Stimulated activated CD8-positive, alpha-beta memory T cell treated with anti-CD3 and anti-CD28 coated beads, Interleukin-7, amount 100 ng/mL, for 1 hour (primary cell): ENCODE measurements at places on chromosomes 13 and 19.

GRCh38 chr13:21009036-21009435 is 52.4 kb downstream of the LATS2 start:
- no peak for DNase-seq

- no peak for DNase-seq
Measured at GRCh38 chr19:37935341-37935740, 28.3 kb downstream of the SIPA1L3 start.

DNA sequence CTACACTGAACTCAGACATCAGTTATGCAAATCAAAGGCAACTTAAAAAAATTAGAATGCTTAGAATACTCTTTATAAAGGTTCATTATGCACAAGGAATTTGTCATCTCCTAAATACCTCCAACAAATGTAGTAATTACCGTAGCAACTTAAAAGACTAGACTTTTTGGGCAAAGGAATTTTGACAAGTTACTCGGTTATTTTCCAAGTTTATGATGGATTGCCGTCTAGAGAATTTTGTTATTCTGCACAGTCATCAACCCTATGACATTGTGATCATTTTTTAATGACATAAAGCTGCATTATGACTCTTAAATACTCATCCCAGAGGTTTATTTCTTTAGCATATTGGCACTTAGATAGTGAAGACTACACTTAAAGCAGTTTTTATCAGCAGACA is 71.9 kb downstream of the TRPC4 start:
- no peak for DNase-seq

DNA sequence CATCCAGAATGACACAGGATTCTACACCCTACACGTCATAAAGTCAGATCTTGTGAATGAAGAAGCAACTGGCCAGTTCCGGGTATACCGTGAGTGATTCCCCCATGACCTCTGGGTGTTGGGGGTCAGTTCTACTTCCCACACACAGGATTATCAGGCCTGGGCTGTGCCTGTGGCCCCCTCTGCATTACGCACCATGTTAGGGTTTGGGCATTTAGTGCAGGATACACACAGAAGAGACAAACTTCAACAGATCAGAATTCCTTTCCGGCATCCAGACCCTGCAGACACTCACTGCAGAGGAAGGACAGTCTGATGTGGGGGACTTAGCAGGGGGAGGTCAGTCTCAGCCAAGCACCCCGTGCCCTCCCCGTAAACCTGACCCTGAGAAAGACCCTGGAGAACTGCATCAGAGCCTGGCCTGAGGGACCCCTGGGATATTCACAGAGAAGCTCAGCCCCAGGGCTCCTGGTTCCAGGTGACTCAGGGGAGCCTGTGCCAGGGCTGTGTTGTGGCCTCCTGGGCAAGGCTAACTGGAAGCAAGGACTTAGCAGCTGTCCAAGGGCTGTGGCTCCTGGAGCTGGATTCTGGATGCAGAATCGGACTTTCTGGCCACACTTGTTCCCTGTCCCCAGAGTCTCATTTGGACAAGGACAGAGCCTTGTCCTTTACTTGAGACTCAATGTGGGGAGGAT is 1.7 kb downstream of the CEACAM5 start:
- no peak for DNase-seq

GRCh38 chr19:45250832-45251451 is at the start of gene MARK4:
MARK4 (plus strand) TSS chr19:45251271; CDS start chr19:45251589, 318 bp downstream.
- DNase-seq = peak; percentile 34

DNA sequence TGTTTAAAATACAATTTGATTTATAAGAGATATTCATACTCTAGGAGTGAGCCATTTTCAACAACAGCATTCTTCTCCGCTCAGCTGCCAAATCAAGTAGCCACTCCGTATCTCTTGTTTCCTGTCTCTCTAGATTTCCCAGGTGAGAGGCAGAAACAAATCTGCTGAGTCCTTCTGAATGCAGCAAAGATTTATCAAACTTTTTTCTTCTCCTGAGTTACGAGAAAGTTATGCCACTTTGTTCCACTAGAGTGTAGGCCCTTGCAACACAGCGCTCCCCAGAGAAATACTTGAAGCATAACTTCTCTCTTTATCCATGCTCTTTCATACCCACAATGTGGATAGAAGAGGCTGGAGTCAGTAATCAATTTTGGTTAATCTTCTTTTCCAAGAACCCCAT is 1960.8 kb downstream of the OLFM4 start:
- DNase-seq = no peak

GRCh38 chr19:7986321-7987113 is 18.9 kb downstream of the ELAVL1 start:
- no peak for DNase-seq

DNA sequence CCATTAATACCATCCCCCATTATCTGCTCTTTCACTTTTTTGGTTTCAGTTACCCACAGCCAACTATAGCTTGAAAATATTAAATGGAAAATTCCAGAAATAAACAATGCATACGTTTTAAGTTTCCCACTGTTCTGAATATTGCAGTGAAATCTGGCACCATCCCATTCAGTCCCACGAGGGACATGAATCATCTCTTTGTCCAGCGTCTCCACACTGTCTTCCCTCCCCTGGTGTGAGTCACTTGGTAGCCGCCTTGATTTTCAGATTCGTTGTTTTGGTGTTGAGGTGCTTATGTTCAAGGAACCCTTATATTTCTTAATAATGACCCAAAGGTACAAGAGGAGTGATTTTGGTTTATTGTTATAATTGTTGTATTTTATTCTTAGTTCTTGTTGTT is 246.1 kb downstream of the DCT start:
- DNase-seq = no peak

GRCh38 chr13:111947026-111947810 is 119.7 kb upstream of the SOX1 start:
- DNase-seq = no peak

GRCh38 chr13:97582170-97582569 is 148.2 kb downstream of the RAP2A start:
- no peak for DNase-seq

DNA sequence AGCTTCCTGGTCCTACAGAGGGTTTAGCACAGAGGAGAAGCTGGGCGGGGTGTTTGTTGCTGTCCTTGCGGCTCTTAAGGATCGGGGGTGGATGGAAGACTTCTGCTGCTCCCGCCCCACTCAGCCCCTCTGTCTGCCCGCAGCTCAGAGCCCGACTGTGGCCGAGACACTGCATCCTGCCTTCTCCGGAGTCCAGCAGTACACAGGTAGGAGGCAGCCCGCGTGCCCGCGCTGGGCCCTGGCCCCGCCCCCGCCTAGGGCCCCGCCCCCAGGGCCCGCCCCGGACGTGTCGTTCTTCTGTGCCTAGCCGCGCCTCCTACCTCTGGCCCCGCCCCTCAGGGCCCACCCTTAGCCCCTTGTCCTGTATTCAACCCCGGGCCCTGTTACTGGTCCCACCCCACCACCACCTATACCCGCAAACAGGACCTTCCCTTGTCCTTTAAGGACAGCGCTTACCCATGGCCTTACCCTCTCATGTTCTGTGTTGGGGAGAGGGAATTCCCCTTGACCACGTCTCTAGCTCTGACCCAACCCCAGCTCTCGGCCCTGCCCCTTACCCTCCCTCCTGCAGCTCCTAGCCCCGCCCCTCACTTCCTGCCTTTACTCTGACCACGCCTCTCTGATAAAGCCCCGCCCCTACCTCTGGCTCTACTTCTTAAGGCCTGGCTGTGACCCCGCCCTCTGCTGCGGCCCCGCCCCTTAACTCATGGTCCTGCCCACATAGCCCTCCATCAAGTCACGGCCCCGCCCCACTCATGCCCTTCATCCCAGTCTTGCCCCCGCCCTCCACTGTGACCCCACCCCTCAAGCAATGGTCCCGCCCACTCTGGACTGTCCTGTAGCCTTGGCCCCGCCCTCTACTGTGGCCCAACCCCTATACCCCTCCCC is 60.5 kb downstream of the CELF5 start:
- DNase-seq = no peak

DNA sequence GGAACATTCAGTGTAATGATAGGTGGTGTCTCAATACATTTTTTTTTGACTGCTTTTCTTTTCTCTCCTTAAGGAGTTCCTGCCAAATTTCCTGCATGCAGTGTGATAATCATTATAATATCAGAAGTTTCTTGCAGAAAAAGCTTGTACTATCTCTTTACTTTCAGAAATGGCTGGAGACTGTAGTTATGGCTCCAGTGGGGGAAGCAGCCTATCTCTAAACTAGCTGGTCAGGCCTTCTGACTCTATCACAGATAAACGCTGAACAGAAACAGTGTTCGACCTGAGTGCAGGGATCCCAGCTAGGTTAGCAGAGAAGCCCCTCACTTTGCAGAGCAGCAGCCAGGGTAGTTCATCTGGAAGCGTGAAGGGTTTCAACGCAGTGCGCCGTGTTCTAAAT is 1.9 kb downstream of the CCNE1 start:
- DNase-seq = no peak

- DNase-seq = no peak
Measured at GRCh38 chr13:41941174-41941573, 19.7 kb downstream of the VWA8 start.

GRCh38 chr19:11767633-11768133 is 883 bp downstream of the ZNF441 start:
- no peak for DNase-seq

DNA sequence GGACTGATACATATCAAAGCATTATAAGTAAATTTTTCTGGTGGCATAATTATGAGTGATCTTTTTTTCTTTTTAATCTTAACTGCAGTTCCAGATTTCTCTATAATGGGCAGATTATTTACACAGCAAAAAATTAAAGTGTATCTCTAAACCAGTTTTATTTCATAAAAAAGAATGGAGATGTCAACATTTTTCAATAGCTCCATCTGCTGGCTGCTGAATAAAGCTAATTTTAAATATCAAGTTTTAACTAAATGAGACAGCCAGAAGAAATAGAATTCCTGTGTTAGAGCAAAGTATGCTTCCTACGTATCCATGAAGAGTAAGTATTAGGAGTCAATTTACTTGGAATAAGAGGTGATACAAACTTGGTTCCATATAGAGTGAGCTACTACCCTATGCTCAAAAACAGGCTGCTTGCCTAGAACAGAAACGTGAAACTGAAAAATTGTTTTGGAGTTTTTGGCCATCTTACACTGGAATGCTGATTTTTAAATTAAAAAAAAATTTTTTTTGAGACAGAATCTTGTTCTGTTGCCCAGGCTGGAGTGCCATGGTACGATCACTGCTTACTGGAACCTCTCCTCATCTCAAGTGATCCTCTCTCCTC is 5.0 kb upstream of the PDS5B start:
- no peak for DNase-seq

DNA sequence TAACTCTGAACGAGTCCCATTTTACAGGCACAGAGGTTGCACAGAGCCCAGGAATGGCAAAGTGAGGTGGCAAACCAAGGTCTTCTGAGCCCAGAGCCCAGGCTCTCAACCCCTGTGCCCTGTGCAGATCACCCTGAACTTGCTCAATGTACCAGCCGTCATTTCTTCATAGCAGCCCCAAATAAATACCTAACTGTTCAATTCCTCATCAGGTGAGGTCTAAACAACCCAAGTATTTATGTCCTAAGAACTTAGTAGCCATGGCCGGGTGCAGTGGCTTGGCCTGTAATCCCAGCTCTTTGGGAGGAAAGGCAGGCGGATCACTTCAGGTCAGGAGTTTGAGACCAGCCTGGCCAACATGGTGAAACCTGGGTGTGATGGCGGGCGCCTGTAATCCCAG is 21.8 kb upstream of the PNMA8B start:
- DNase-seq = no peak

- no peak for DNase-seq
Measured at GRCh38 chr19:405121-405965, 3.6 kb downstream of the C2CD4C start.

DNA sequence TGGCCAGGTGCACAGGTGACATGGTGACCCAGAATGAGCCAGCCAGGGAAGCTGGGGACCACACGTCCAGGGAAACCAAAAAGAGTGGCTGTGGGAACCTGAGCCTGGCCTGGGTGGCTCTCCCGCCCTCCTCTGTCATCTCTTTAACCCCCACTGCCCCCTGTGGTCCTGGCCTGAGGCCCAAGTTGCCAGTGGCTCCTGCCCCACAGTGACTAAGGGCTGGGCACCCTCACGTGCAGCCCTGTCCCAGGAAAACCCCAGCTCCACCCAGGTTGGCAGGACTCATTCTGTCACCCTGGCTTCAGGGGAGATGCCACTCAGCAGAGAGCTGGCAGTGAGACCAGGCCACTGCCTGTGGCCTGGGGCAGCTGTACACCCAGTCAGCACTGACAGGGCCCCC is 30.6 kb upstream of the ISYNA1 start:
- no peak for DNase-seq

- DNase-seq = no peak
Measured at GRCh38 chr13:42395086-42395821, 123.3 kb downstream of the AKAP11 start.

- DNase-seq = no peak
Measured at GRCh38 chr19:9565900-9566705, 18.2 kb downstream of the ZNF121 start.

- no peak for DNase-seq
Measured at GRCh38 chr19:15829306-15829698, 13.8 kb upstream of the OR10H1 start.

GRCh38 chr13:22009937-22010336 is 339.1 kb downstream of the FGF9 start:
- no peak for DNase-seq

DNA sequence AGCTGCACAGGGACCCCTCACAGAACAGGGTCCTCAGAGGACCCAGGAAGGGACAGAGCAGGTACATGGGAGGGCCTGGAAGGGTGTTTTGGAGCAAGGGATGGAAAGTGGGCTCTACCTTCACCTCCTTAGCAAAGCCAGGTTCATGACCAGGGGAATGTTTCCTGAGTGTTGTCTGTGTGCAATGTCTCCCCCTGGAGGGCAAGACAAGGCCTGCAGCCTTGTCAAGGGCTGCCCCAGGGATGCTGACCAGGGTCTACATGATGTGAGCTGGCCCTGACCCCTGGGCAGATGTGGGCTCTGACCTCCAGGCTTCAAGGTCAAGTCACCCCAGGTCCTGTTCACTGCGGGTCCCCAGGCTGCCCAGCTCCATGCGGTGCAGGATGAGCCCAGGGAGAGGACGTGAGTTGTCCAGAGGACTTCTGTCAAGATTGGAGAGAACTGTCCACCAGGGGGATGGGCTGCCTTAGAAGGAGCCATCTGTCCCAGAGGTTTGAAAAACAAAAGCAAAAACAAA is 1.0 kb upstream of the CEACAM1 start:
- DNase-seq = peak; percentile 36

GRCh38 chr19:52638601-52639000 is 446 bp upstream of the ZNF83 start:
- no peak for DNase-seq
